Stomach (tissue), 19 donors: ENCODE measurements at places on chromosomes 1 and 21. TPM values are rescaled to one million over a fixed set of nuclear protein-coding genes. Genes with fewer than 3 reads are reported as not detected.

The CD84 gene
- 6.1 TPM for total RNA-seq

GRCh38 chr1:89451011-89451410 is 73.6 kb upstream of the LRRC8B start:
- DNase-seq = no peak
- no peaks in the 10 kb centered on the region for H3K36me3 ChIP-seq
- H3K27ac ChIP-seq = no peak overlapping the region
- H3K4me3 ChIP-seq = no peak overlapping the region
- no peaks in the 10 kb centered on the region for H3K4me1 ChIP-seq

GRCh38 chr1:107934578-107934977 is 30.4 kb downstream of the VAV3 start:
- no peaks in the 10 kb centered on the region for H3K27me3 ChIP-seq
- no peak for DNase-seq
- H3K4me3 ChIP-seq = no peak overlapping the region
- H3K36me3 ChIP-seq = no peaks in the 10 kb centered on the region

DNA sequence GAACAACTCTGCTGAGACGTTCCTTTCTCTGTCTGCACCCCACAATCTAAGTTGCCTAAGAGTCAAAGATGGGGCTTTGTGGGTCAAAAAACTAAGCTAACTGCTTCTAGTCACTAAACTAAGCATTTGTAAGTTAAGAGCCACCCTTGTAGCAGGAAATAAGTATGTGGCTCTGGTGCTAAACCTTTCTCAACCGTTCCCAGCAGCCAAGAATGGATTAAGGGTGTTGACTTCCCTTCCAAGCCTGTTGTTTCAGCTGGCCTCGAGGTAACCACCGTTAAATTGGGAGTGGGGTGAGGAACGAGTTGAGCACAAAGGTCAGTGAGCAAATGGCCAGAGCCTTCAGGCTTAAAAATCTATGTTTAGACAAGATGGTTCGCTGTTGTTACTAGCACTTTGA is 169.1 kb downstream of the TRIM33 start:
- H3K4me1 ChIP-seq = peaks cover 11% of the 10 kb centered on the region
- no peak overlapping the region for H3K4me3 ChIP-seq
- no peaks in the 10 kb centered on the region for H3K27me3 ChIP-seq
- H3K27ac ChIP-seq = peak overlapping the region; percentile 14
- H3K36me3 ChIP-seq = no peaks in the 10 kb centered on the region

The NECAP2 gene
- total RNA-seq = 43.1 TPM

- no peak for DNase-seq
- no peaks in the 10 kb centered on the region for H3K36me3 ChIP-seq
- no peak overlapping the region for H3K4me3 ChIP-seq
Measured at GRCh38 chr1:94693029-94693428, 127.1 kb upstream of the SLC44A3 start.

DNA sequence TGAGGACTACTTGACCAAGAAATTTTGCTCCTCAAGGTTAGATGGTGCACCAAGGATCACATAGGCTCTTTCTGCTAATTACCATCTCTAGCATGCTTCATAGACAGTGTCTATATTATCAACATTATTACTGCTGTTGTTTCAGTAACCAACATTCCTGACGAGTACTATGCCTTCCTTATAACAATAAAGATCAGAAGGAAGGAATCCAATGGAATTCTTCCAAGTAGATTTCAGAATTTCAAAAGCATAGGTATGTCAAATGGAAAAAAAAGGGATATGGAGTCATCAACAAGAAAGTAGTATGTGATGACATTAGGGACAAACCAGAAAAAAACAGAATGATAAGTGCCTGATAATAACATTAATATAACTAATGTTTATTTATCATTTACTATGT is 39.6 kb upstream of the LPGAT1 start:
- DNase-seq = no peak
- H3K4me1 ChIP-seq = no peaks in the 10 kb centered on the region
- no peaks in the 10 kb centered on the region for H3K36me3 ChIP-seq
- H3K27ac ChIP-seq = no peak overlapping the region
- no peaks in the 10 kb centered on the region for H3K27me3 ChIP-seq
